ENCODE measurements at places on chromosomes 1 and 21. TPM values are rescaled to one million over a fixed set of nuclear protein-coding genes. Genes with fewer than 3 reads are reported as not detected.

GRCh38 chr1:71031426-71031825 is 16.2 kb downstream of the PTGER3 start:
- DNase-seq: no peak

- DNase-seq: no peak
These were observed 1969.1 kb downstream of the MRPL39 start for GRCh38 chr21:23638131-23638695.

The IVNS1ABP gene
- 80.5 TPM for polyA plus RNA-seq

The SLC30A2 gene
- polyA plus RNA-seq: 0.16 TPM

The POLR3GL gene
- 35.9 TPM for polyA plus RNA-seq

The MEAF6 gene
- polyA plus RNA-seq: 38.4 TPM

- no peak for DNase-seq
These were observed 189.9 kb downstream of the FOXD2 start for GRCh38 chr1:47627471-47628370.

The FAF1 gene
- polyA plus RNA-seq: 53.2 TPM

The AADACL3 gene
- polyA plus RNA-seq: not detected

GRCh38 chr1:5548266-5548665 is 444.0 kb downstream of the NPHP4 start:
- DNase-seq: no peak

The FLG gene
- 0.84 TPM for polyA plus RNA-seq

- DNase-seq: no peak
These were observed 298.5 kb downstream of the RRAGC start for GRCh38 chr1:38561110-38561509.

The CRABP2 gene
- polyA plus RNA-seq: 298 TPM

DNA sequence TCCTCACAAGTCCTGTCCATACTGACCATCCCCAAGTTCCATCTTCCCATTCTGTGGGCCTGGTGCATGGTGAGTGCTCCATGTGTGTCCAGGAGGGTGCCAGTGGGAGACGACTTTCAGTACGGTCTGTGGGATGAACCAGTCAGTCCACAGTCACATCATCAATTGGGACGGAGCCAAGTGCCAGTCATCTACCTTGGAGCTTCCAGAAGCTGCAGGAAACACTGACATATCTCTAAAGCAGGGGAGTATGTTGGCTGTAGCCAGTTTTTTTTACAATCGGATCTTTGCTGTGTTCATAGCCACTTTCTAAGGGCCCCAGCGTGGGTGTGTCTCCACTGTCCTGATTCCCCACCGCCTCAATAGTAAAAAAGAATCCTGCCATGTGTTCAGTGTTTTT is 13.6 kb upstream of the TRIM17 start:
- DNase-seq: no peak

GRCh38 chr1:65769636-65770035 is 23.1 kb upstream of the PDE4B start:
- DNase-seq: peak; percentile 54

- DNase-seq: no peak
These were observed 248.9 kb downstream of the S1PR1 start for GRCh38 chr1:101485712-101486111.
